CD4-positive, CD25-positive, alpha-beta regulatory T cell (primary cell): ENCODE measurements at places on chromosomes 1 and 21.

DNA sequence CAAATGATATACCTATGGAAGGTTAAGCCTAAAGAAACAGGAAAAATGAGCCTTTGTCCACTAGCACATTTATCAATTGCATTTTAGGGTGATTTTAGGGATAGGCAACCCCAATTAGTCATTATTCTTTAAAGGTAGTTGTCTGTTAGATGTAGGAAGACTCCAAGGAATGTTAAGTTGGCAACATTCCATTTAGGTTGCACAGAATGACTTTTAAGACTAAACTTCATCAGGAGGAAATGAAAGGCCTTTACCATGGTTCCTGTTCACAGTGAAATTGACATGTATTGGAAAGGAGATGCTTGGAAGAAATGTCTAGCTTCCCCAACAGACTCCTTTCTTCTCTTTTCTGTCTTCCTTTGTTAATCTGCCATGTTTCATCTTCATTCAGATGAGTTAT is 1.6 kb upstream of the APOBEC4 start:
- no peak overlapping the region for H3K27ac ChIP-seq
- no peaks in the 10 kb centered on the region for H3K36me3 ChIP-seq
- peaks cover 14% of the 10 kb centered on the region for H3K4me1 ChIP-seq
- no peak for DNase-seq
- no peak overlapping the region for H3K4me3 ChIP-seq

DNA sequence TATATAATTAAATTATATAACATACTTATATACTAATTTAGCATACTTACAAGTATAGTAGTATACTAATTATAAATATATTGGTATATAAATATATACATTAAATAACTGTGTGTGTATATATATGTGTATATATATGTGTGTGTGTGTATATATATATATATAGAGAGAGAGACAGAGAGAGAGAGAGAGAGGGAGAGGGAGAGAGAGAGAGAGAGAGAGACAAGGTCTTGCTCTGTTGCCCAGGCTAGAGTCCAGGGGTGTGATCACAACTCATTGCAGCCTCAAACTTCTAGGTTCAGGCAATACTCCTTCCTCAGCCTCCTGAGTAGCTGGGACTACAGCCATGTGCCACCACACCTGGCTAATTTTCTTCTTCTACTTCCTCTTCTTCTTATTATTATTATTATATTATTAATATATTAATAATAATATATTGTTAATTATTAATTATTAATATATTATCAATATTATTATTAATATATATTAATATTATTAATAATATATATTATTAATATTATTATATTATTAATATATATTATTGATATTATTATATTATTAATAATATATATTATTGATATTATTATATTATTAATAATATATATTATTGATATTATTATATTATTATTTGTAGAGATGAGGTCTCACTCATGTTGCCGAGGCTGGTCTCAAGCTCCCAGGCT is 185.5 kb downstream of the CRB1 start:
- no peak overlapping the region for H3K27ac ChIP-seq
- H3K36me3 ChIP-seq = no peaks in the 10 kb centered on the region
- no peak overlapping the region for H3K4me3 ChIP-seq
- no peaks in the 10 kb centered on the region for H3K4me1 ChIP-seq

GRCh38 chr1:1100296-1100695 is 15.6 kb downstream of the C1orf159 start:
- H3K27me3 ChIP-seq = no peaks in the 10 kb centered on the region
- H3K27ac ChIP-seq = no peak overlapping the region
- H3K4me1 ChIP-seq = peaks cover 8% of the 10 kb centered on the region
- H3K36me3 ChIP-seq = no peaks in the 10 kb centered on the region
- H3K4me3 ChIP-seq = no peak overlapping the region

DNA sequence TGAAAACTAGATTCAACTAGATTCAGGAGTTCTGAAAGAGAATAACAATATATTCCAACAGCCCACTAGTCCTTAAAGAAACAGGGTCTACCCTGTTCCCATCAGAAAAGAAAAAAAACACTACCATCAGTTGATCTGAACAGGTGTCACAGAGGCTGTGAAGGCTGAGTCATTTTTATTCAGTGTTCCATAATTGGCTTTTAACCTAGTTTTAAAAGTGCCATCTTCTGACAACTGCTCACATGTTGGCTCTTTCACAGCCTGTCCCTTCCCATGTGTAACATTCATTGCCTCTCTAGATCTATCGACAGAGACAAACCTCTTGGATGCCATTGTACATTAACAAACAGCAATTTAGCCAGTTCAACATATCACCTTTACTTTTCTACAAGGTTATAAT is 243.7 kb downstream of the TBX15 start:
- no peak overlapping the region for H3K27ac ChIP-seq
- H3K4me1 ChIP-seq = no peaks in the 10 kb centered on the region
- no peaks in the 10 kb centered on the region for H3K36me3 ChIP-seq
- H3K4me3 ChIP-seq = no peak overlapping the region
- H3K27me3 ChIP-seq = no peaks in the 10 kb centered on the region
- no peak for DNase-seq

GRCh38 chr1:206736878-206737728 is 33.5 kb upstream of the IL19 start:
- peaks cover 62% of the 10 kb centered on the region for H3K4me1 ChIP-seq
- H3K4me3 ChIP-seq = no peak overlapping the region
- H3K27ac ChIP-seq = peak overlapping the region; percentile 60
- H3K27me3 ChIP-seq = no peaks in the 10 kb centered on the region

- H3K4me1 ChIP-seq = no peaks in the 10 kb centered on the region
- no peak overlapping the region for H3K27ac ChIP-seq
- H3K27me3 ChIP-seq = no peaks in the 10 kb centered on the region
- H3K36me3 ChIP-seq = no peaks in the 10 kb centered on the region
Observed at GRCh38 chr1:85623061-85623471, 42.5 kb downstream of the CCN1 start.

DNA sequence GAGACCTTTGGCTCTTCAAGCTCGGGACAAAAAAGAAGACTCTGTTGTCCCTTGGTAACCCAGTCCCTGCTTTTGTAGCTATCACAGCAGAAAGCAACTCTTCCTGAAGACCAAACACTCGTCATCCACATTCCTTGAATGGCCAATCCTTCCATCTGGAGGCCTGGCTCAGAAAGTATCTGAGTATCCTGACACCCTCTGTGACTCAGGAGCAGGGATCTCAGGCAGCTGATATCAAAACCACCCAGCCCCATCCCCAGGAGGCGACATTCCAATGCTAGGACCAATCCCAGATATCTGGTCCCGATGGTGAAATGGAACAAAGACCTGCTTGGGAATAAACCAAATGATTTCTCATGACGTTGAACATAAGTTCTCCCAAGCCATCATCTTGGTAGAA is 112.5 kb downstream of the TAS1R2 start:
- DNase-seq = no peak
- no peak overlapping the region for H3K4me3 ChIP-seq
- H3K27ac ChIP-seq = no peak overlapping the region
- no peaks in the 10 kb centered on the region for H3K4me1 ChIP-seq
- H3K36me3 ChIP-seq = no peaks in the 10 kb centered on the region

DNA sequence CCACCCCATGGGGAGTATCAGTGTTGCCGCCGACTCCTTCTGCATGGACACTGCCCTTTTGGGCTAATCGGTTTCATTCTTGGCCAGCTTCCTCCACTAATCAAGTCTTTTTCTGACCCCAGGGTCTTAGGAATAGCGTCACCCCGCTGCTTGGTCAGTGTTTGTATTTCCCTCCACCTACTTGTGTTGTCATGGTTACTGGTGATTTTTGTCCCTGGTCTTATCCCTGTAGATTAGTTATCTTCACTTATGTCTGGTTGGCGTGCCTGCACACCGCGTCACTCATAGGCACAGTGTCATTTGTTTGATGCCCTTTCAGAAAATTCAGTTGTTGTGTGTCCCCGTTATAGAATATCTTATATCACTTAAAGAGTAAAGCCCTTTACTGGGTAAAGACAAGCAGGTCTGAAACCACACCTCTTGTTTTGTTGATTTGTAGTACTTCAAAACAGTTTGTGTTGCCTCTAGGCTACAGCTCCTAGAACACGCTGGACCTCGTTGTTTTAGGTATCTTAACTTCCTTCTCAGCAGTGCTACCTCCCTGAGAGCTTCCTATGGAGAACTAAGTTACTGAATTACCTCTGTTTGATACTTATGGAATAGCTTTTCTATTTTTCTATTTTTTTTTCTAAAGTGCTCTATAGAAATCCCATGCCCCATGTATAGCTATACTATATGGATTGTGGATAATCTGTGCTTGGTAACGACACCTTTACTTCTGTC is 868 bp downstream of the PPP1R12B start:
- no peaks in the 10 kb centered on the region for H3K36me3 ChIP-seq
- DNase-seq = no peak
- peak overlapping the region; percentile 75 for H3K27ac ChIP-seq
- no peaks in the 10 kb centered on the region for H3K27me3 ChIP-seq

DNA sequence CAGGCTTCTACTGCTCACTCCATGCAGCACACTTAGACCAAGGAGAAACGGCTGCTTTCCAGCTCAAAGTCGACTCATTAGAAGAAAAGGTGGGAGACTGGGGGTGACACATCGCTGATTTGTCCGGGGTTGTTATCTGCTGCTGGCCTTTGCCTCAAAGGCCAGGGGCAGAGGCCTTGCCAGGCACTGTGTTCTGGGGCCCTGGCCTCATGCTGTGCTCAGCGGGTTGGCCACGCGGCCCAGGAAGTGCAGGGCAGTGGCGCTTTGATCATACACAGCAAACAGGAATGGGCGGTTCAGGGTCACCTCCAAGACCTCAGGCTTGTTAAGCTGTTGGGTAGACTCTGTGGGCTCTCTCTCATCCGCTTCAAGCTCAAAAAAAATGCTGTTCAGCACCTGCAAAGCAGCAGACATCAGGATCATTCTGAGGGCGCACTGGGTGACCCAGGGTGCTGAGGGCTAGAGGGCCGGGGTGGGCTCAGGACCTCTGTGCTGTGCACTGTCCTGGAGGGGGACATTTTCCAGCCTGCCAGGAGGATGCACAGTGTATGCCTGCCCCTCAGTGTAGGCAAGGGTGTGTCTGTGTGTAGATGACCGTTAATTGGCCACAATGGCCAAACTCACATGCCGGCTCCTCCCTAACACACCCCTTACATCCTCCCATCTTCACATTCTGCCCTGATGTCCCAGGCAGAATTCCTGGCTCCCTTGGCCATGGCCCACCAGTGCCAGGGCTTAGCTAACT is 10.8 kb downstream of the AGT start:
- no peak overlapping the region for H3K4me3 ChIP-seq
- H3K27ac ChIP-seq = no peak overlapping the region
- no peaks in the 10 kb centered on the region for H3K36me3 ChIP-seq
- H3K4me1 ChIP-seq = no peaks in the 10 kb centered on the region
- DNase-seq = no peak

DNA sequence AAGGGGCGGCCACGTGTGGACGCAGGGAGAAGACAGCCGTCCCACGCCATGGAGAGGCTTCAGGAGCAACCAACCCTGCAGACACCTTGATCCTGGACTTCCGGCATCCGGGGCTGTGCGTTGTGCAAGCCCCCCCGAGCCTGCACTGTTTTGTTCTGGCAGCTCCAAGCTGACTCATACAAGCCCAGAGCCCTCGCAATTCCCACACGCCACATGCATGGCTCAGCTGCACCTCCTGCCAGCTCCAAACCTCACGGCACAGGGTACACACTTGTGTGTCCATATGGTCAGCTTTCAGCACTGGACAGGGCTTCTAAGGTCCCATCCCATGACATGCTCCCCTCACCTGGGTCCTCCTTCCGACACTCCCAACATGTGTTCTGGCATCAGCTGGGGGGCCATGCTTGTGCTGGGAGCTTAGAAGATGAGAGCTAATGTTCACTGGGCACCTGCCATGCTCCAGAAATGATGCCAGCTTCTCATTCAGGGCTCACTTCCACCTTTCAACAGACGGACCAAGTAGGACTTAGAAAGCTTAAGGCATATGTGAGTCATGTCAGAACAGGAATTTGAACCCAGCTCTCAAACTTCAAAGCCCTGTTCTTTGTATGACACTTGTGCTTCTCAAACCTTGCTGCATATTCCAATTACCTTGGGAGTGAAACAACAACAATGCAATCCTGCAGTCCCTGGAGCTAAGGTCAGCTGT is 137.3 kb downstream of the PGBD5 start:
- H3K27me3 ChIP-seq = no peaks in the 10 kb centered on the region
- H3K27ac ChIP-seq = no peak overlapping the region
- no peaks in the 10 kb centered on the region for H3K36me3 ChIP-seq

DNA sequence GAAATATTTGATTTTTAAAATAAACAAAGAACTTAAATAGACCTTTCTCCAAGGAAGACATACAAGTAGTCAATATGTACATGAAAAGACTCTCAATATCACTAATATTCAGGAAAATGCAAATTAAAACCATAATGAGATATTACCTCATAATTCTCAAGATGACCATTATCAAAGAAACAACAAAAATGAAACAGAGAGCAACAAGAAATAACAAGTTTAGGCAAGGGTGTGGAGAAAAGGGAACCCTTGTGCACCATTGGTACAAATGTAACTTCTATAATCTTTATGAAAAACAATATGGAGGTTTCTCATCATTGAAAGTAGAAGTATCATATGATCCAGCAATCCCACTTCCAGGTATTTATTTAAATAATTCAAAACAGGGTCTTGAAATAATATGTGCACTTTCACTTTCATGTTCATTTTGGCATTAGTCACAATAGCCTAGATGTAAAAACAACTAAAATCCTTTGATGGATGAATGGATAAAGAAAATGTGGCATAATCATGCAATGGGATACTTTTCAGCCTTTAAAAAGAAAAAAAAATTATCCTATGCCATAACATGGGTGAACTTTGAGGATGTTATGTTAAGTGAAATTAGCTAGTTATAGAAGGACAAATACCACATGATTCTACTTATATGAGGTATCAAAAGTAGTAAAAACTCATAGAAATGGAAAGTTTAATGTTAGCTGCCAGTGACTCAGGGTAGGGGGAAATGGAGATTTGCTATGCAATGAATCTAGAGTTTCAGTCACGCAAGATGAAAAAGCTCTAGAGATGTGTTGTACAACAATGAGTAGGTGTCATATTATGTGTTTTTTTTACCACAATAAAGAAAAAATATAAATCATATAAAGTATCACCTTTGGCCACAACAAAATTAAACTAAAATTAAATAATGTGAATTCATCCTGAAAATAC is 114.5 kb upstream of the LYPLAL1 start:
- no peaks in the 10 kb centered on the region for H3K4me1 ChIP-seq
- H3K27me3 ChIP-seq = no peaks in the 10 kb centered on the region
- H3K27ac ChIP-seq = no peak overlapping the region
- no peak overlapping the region for H3K4me3 ChIP-seq

DNA sequence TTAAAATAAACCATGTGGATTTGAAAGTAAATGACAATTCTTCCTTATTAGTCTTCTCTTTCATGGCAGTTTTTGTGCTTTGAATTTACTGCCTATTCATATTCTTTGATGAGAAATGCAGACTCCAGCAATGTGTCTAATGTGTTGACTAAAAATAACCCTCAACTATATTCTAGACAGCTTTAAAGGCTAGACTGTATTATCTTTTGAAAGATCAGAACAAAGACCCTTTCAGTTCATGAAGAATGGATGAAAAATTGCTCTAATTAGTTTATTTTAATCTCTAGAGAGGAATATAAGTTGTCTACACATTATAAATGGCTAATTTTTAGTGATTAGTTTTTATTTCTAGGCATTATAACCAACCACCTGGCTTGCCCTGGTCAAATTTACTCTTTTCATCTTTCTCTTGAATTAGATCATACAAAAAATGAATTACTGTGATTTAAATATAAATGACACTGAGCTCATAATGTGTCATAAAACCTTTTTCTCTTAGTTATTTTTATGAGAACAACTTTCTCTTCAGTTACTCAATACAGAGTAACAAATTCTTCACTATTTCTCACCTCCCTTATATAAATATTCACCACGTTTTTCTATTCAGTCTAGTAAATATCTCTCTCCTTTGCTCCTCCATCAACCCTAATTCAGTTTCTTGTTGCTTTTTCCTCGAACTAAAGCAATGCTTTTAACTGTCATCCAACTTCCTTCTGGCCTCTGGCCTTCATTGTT is 428.5 kb upstream of the TMPRSS15 start:
- H3K27ac ChIP-seq = no peak overlapping the region
- no peak for DNase-seq
